GM13976 (cell line): ENCODE measurements at places on chromosomes 13 and 19.

DNA sequence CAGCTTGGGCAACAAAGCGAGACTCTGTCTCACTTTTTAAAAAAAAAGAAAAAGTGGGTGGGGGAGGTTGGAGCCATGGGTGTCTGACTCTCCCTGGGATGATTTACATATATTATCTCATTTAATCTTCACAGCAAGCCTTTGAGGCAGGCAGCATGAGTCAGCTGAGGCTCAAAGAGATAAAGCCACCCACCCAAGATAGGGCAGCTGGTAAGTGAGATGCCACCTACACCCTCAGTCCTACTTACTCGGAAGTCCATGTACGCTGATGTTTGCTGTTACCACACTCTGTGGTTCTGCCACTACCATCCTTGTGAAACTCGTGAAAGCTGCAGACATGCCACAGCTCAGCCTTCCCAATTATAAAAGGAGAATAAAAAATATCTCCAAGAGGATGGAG lies 142.0 kb upstream of the TSHZ3 start:
- no peak for DNase-seq

DNA sequence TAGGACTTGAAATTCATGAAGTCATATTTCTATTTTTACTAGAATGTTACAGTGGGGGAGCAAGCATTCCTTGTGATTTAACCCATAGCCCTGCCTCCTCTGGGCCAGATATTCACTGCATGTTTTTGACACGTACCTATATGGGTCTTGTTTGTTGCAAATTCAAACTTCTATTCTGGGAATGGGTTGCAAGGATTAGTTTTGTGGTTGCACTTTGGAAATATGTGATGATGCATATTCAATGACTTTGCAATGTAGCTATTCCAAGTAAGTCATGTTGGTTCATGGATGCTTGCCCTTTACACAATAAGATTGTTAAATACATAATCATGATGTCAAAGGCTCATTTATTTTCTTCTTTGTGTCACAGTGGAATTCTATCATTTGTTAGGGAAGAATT lies 440.8 kb downstream of the TDRD3 start:
- no peak for DNase-seq

- DNase-seq = no peak
Observed at GRCh38 chr19:33052352-33052972, 12.2 kb downstream of the RHPN2 start.

DNA sequence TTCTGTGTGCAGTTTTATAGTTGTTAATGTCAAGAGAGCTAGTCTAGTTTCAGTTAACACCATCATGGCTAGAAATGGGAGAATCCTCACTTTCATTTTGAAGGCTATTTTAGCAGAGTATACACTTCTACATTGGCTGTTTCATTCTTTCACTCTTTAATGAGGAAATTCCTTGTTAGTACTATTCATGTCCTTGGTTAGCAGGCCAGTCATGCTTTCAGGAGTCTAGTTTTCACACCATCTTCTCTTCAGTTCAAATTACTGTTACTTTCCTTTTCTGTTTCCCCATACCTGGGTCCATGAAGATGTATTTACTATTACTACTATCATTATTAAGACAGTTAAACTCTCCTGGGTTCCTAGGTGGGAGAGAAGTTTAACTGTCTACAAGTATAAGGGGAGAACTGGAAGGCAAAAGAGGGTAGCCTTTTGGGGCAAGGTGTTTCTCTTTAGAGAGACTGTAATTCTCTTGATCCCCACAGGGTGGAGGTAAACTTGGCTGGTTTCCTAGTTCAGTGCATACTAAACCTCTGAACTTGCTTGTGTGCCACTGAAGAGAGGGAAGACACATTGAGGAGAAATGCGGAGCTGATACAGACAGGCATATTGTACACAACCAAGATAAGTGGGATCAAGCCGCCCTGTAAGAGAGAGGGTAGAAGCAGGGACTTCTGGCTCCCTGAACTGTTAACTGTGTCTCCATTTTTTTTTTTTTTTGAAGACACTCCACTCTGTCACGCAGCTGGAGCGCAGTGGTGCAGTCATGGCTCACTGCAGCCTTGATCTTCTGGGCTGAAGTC lies 41.3 kb upstream of the IGFL4 start:
- peak; percentile 62 for DNase-seq

GRCh38 chr13:37313372-37313771 lies 207.9 kb upstream of the CSNK1A1L start:
- no peak for DNase-seq

GRCh38 chr13:37175996-37176395 lies 70.5 kb upstream of the CSNK1A1L start:
- DNase-seq = no peak

- DNase-seq = peak; percentile 52
Observed at GRCh38 chr19:54792814-54793213, 10.6 kb upstream of the KIR2DL4 start.

GRCh38 chr13:36848199-36848982 lies 29.4 kb downstream of the RFXAP start:
- no peak for DNase-seq

GRCh38 chr19:45558399-45558878 lies 26.2 kb downstream of the OPA3 start:
- DNase-seq = peak; percentile 88

GRCh38 chr13:35747594-35747993 lies 271.1 kb upstream of the MAB21L1 start:
- DNase-seq = no peak

GRCh38 chr13:68509734-68510621 lies 1279.8 kb upstream of the PCDH9 start:
- peak; percentile 4 for DNase-seq

DNA sequence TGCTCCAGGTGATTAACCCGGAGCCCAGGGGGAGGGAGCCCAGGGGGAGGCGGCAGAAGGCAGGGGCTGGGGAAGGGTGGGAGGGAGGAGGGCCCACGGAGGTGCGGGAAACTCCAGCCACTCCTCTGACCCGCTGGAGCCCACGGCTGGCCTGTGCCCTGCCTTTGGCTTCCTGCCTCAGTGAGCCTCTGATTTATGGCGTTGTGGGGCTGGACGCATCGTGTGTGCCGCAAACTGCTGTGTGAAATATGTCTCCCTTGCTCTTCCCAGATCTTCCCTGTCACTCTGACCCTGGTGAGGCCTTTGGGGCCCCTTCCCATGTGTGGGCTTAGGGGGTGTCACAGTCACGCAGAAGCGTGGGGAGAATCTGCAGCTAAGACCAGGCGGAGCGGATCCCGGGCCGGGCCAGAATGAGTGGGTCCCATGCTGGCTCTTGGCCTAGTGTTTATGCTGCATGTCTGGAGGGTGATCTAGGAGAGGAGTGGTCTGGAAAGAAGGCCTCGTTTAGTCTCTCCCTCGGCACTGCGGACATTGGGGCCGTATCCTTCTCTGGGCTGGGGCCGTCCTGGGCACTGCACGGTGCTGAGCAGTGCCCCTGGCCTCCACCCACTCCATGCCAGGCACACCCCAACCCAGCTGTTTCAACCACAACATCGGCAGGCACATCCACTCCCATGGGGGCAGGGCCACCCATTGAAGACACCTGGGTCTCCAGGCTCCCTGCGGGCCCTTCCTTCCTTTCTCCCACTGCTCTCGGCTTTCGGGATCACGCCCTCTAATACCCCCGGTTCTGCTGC lies 123.0 kb downstream of the KDM4B start:
- DNase-seq = no peak

DNA sequence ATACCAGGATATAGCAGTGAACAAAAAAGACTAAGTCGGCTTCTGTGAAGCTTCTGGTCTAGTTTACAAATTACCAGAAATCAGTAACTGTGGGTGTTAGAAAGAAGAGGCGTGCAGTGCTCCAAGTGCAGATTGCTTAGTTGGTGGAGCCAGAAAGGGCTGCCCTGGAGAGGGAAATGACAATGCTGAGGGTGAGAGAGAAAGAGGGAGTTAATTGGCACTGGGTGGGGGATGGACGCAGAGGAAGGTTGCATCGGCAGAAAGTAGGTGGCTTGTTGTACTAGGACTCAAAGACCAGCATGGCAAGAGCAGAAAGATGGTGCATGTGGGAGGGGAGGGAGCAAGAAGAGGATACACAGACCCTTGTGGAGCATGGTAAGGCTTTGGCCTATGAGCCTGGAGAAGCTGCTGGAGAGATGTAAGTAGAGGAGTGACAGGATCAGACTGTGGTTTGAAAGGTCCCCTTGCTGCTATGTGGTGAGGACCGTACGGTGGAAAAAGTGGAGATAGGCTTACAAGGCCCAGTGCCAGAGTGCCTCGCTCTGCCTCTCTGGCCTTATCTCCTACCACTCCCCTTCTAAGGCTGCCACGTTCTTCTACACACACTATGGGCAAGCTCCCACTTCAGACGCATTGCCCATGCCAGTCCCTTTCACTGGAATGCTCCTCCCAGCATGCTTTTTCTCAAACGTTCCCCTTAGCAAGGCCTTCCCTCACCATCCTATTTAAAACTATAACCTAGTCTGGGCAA lies 13.5 kb downstream of the SMG9 start:
- no peak for DNase-seq

- no peak for DNase-seq
Observed at GRCh38 chr19:44874317-44874716, 16.7 kb upstream of the TOMM40 start.

DNA sequence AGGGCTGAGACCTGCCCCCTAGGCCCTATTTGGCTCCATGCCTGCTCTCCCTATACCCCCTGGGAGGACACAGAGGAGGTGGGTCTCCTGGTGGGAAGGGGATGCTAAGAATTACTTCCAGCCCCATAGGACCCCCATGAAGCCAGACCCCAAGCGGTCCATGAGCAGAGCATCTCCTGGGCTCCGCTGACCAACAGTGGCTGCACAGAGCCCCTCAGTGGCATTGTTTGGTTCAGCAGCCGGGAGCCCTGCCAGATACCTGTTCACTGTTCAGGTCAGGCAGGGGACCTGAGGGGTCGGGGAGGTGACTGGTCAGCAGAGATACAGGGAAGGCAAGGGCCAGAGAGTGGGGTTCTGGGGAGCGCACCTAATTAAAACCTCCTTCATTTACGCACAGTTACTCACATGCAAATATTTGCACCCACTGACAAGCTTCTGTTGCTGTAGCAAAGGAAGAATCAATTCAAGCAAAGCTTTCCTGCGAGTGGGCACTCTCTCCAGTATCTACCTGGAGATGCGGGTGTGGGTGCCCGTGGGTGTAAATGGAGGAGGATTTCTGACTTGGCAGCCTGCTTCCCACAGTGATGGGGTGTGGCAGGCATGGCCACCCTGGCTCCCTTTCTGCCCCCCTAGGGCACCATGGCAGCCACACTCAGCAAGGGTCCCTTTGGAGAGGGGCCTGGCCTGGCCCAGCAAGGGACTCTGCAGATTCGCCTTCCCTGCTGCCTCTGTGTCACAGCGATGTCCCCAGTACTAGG lies 83.5 kb downstream of the CHST8 start:
- DNase-seq = no peak

- DNase-seq = no peak
Observed at GRCh38 chr13:34523406-34523805, 418.7 kb upstream of the NBEA start.

- DNase-seq = peak; percentile 17
Observed at GRCh38 chr19:35344511-35345031, 3.1 kb upstream of the FFAR1 start.

GRCh38 chr19:51546107-51546649 lies 14.7 kb upstream of the SIGLEC6 start:
- no peak for DNase-seq

- peak; percentile 74 for DNase-seq
Observed at GRCh38 chr19:10290876-10291553, 1.3 kb downstream of the ICAM5 start.

DNA sequence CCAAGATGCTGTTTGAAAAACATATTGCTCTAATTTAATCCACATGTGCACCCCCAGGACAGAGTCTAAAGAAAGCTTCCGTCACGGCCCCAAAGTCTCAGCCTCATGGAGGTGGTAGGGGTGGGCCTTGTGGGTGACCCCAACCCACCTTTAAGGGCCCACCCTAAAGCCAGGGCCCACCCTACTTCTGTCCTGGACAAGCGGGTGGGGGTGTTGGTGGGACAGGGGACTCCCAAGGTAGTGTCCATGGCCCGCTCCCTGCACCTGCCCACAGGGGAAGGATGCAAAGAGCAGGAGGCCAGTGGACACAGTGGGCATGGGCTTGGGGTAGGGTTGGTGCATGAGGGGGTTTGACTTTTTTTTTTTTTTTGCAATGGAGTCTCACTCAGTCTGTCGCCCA lies 66.8 kb downstream of the KCTD15 start:
- DNase-seq = no peak

DNA sequence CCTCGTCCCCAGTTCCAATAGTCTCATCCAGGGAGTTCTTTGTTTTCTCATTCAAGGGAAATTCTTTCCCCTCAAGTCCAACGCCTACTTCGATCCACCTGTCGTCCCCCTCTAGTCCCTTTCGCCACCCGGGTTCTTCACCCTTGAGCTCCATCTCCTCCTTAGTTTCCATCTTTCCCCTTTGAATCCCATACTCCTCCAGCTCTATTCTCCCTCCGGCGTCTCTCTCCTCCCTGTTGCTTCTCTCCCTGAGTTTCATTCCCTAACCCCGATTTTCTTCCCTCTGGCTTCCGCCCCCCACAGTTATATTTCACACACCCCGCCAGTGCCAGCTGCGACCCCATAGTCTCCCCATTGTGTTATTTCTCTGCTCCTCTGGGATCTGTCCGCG lies 628 bp upstream of the SLC17A7 start:
- DNase-seq = no peak

GRCh38 chr19:13428352-13428751 lies 77.9 kb downstream of the CACNA1A start:
- no peak for DNase-seq

- no peak for DNase-seq
Observed at GRCh38 chr19:41303954-41304353, 6.0 kb upstream of the CCDC97 start.

GRCh38 chr19:7868671-7869452 lies 5.3 kb downstream of the PRR36 start:
- peak; percentile 92 for DNase-seq

DNA sequence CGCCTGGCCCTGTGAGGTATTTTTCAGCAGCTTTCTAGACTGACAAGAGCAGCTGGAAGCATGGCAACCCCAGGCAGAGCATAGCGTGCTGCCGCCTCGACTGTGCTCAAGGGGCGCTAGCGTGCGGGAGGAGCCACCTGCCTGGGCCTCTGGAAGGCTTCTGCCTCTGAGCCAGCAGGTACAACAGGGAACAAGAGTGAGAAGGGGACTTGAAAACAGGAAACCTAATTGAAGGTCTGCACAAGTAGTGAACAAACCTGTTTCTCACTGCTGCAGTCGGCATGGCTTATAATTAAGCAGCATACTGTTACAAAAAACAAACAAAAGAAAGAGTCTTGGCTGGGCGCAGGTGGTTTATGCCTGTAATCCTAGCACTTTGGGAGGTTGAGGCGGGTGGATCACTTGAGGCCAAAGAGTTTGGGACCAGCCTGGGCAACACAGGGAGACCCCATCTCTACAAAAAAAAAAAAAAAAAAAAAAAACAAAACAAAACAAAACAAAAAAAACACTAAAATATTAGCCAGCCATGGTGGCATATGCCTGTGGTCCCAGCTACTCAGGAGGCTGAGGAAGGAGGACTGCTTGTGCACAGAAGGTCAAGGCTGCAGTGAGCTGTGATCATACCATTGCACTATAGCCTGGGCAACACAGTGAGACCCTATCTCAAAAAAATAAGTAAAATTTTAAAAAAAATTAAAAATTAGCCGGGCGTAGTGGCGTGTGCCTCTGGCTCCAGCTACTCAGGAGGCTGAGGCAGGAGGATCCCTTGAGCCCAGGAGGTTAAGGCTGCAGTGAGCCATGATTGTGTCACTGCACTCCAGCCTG lies 12.6 kb upstream of the GARRE1 start:
- DNase-seq = peak; percentile 48
